ENCODE measurements at places on chromosomes 4 and X. TPM values are rescaled to one million over a fixed set of nuclear protein-coding genes. Genes with fewer than 3 reads are reported as not detected.

GRCh38 chrX:132231587-132231986 is 12.3 kb upstream of the RAP2C start:
- DNase-seq: no peak

The CLDN22 gene
- not detected for total RNA-seq

DNA sequence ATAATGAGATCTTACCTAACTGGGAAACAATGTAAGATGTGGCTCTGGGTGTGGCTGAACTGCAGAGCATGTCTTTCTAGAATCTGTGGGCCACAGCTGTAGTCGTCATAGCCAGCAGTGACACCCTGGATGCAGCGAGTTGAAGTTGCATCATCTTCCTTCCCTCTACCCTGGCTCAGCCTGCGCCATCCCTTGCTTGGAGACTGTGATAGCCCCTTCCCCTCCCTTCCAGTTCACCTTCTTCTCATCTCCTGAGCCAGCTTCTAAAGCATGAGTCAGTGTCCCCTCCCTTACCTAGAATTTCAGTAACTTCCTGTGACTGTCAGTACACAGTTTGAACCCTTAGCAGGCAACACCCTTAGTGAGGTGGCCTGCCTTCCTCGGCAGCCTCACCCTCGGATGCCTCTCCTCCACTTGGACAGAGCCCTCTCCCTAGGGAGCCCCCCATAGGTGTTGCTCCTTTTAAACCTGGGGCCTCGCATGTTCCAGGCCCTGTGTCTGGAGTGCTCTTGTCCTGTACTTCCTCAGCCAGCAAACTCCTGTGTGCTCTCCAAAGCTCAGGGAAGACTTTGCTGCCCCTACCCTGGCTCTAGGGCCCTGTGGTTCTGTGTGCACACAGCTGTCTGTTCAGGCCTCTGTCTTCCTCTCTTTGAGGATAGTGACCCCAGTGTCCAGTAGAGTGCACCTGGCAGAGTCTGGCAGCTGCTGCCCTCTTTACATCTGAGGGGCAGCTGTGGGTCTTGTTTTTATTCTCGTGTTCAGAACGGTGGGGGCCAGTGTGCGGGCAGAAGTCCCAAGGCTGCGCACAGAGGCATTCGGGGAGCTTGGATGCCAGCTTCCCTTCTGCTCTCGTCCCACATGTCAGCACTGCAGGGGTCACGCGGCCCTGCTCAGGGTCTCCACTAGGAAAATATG is 43.7 kb upstream of the TADA2B start:
- no peak for DNase-seq

The AKAP14 gene
- not detected for total RNA-seq

- no peak for DNase-seq
These were observed at the start of gene CXCL1 for GRCh38 chr4:73869130-73870055. Gene CXCL1, plus strand, starts transcription at chr4:73869393. Its CDS starts 78 bp downstream, at chr4:73869471.
